Heart right ventricle (tissue), 16 donors: ENCODE measurements at places on chromosomes 4 and X. TPM values are rescaled to one million over a fixed set of nuclear protein-coding genes. Genes with fewer than 3 reads are reported as not detected.

DNA sequence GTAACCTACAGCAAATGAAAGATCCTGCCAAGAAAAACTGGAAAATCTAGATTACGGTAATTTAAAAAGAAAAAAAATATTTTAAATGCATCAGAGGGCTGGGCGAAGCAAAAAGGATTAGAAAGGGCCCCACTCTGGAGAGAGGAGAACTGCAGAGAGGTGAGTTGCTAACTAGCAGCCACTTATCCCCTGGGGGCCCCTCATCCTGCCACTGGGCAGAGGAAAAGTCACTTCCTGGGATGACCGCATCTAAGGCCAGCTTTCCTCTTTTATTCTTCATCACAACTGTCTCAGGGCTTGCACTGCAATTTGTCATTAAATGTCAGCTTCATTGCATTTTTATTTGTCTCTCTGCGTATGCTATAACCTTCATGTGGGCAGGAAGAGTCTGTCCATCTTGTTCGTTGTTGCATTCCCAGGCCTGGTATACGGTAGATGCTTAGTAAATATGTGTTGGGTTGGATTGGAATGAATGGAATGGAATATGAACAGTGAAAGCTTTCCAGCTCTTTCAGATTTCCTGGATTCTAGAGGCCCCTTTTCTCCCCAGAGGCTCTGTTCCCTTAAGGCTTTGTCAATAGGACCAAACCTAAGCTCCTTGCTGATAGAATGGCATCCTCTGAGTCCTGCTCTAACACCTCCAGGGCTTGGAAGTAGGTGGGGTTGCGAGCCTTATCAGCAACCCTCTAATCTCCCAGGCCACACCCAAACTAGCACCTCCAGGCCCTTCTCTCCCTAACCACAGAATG, 58.9 kb downstream of the TLR10 start:
- H3K36me3 ChIP-seq = no peaks in the 10 kb centered on the region
- no peaks in the 10 kb centered on the region for H3K27me3 ChIP-seq
- H3K4me1 ChIP-seq = no peaks in the 10 kb centered on the region
- no peak overlapping the region for H3K4me3 ChIP-seq

DNA sequence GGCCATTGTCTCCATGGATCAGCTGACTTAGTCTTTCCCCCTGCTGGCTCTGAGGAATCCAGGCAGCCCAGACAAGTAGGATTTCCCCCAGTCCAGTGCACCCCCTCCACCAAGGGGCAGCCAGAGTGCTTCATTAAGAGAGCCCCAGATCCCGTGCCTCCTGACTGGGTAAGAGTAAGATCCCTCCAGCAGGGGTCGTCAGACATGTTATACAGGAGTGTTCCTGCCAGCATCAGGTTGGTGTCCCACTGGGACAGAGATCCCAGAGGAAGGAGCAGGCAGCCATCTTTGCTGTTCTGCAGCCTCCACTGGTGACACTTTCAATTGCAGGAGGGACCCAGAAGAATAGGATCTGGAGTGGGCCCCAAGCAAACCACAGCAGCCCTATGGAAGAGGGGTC, 29.0 kb upstream of the INPP4B start:
- no peaks in the 10 kb centered on the region for H3K36me3 ChIP-seq
- H3K27ac ChIP-seq = no peak overlapping the region
- DNase-seq = no peak

DNA sequence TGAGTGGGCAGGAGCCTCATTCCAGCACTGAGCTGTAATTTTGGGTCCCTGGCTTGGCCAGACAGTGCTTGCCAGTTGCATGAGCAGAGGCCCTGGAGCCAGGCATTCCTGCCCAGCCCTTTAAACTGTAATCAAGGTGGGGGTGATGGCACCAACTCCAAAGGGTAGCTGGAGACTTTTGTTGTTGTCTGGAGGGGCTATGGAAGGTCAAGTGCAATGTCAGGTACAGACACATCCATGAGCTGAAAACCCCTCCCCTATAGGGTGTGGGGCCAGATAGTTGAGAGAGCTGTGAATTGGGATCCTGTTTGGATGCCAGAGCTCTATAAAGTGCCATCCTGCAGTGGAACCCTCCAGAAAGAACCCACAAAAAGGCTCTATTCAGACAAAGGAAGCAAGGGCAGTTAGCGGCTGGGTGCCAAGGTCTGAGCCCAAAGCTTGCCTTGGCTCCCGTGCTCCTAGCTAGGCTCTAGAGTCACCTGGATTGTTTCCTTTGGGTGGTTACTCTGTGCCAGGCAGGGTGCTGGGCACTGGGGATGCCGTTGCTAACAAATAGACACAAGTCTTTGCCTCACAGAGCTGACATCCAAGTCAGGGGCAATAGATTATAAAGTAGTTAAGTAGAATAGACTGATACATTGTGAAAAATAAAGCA, 163.0 kb downstream of the EFNB1 start:
- H3K27ac ChIP-seq = no peak overlapping the region
- H3K27me3 ChIP-seq = no peaks in the 10 kb centered on the region
- H3K36me3 ChIP-seq = no peaks in the 10 kb centered on the region
- H3K4me1 ChIP-seq = no peaks in the 10 kb centered on the region
- no peak overlapping the region for H3K4me3 ChIP-seq
- DNase-seq = no peak

ETDA gene
- total RNA-seq = not detected

PPP4R3C gene
- not detected for total RNA-seq

FGG gene
- not detected for total RNA-seq

BMP3 gene
- 0.12 TPM for total RNA-seq
